ENCODE measurements at places on chromosomes 2 and 18.
A peak's percentile ranks its signal among the peaks of the same experiment; 100 is the strongest.

DNA sequence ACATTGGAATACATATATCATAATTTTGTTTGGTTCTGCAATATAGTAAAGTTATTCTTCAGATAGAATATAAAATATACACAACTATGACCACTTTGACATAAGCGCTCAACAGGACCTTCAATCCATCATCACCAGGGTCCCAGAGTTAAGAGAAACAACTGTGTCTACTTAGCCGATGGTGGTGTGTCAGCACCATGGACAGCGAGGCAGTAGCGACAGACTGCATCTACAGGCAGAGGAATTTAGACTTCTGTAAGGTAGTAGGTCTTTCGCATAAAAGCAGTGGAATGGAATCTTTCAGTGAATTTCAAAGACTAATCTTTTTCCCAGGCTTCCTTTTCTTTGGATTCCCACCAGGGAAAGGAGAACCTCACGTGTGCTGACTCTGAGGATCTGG lies 20.5 kb upstream of the LRPPRC start:
- no peak for DNase-seq

DNA sequence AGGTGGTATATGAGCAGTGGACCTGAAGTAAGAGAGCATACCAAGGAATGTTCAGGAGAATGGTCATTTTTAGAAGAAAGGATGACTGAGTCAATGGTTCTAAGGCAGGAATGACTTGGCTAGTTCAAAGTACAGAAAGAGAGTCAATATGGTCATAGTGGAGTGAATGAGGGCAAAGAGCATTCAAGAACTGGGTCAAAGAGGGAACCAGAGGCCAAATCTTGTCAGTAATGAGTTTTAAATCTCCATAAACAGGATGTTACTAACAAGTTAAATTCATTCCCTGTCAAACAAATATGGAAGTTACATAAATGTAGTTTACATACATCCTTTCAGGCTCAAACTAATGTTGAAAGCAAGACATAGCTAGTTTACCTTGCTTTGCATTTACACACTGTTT lies 16.1 kb downstream of the CALCRL start:
- no peak for DNase-seq

DNA sequence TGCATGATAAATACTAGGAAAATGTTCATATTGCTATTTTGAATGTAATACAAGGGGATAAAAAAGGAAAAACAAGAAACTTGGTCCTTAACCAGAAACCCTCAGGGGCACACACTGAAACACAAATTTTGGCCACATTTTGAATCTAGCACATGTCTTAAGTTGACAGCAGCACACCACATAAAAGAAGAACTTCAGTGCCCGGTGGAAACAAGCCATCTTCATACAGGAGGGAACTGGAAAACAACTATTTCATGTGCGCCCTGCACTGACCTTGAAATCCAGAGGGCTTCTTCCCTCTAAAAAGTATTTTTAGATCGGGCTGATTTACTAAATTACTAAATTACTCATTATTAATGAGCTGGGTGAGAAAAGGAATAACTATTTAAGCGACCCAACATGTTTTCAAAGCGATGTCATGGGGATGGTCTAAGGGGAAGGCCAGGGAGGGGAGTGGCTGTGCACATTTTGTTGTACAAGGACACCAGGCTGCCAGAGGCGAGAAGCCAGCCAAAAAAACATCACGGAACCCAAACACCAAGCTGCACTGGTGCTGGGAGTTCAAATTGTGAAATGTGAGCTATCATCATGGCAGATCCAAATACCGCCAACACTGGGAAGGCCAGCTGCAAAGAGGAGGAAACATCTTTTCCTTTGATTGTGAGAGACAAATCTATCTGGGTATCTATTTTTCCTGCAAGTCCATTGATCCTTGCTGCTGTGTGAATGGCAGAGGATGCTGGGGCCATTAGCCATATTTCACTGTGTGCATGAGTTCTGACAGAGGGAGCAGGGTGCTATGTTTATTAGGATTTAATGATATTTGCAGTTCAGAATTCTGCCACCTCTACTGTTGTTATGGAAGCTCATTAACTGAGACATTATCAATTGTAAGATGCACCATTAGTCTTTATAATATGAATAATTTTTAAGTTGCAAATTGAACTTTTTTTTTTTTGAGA lies 150.7 kb upstream of the LMAN1 start:
- DNase-seq: no peak

DNA sequence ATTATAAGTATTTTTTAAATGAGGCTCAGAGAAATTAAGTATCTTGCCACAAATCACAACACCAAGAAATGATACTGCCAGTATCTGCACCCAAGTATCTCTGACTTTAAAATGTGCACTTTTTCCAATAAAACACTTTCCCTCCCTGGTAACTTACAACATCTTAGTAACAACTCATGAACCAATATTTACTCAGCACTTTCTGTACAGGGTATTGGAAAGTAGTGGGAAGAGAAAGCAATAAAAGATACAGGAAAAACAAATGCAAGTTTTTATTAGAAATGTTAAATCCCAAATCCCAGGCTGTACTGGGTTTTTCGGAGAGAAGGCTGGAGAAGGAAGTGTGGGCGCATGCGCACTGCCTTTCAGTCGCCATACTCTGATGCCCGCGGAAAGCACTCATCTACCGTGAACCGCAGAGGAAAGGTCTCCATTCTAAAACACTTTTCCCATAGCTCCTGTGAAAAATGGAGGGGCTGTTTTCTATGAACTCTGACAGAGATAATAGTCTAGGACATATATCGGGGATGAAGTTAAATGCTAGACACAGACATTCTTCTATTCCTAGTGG lies 52.1 kb downstream of the L3MBTL4 start:
- no peak for DNase-seq

DNA sequence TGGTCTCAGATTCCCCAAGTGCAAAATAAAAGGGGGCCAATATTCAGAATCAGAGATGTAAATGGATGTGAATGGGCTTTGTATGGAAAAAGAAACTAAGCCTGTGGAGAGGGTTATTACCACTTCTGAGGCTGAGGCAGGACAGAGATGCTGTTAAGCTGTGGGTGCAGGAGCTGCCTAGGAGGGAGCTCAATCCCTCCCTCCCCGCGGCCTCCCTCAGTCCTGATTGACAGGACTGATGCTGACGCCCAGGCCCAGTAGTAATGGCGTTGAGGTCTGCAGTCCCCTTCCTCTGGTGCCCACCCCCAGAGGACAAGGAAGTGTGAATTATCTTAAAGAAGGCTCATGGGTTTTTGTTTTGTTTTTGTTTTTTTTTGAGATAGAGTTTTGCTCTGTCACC lies 40.4 kb downstream of the PSD4 start:
- no peak for DNase-seq

DNA sequence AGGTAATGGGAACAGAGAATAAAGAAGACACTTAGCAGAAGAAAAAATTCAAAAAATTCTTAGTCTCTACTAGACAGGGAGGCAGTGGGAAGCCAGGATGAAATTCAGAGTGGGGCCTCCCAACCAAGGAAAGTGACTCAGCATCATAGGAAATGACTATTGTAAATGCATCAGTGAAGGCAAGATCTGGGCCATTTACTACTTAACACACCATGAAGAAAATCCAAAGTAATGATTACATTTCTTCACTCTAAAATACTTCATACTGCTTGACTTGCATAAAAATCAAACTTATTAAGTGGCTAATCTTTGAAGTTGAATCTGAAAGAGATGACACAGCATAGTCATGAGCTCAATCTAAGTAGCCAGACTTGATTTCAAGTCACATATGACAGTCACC lies 405.8 kb upstream of the SLC39A10 start:
- no peak for DNase-seq

DNA sequence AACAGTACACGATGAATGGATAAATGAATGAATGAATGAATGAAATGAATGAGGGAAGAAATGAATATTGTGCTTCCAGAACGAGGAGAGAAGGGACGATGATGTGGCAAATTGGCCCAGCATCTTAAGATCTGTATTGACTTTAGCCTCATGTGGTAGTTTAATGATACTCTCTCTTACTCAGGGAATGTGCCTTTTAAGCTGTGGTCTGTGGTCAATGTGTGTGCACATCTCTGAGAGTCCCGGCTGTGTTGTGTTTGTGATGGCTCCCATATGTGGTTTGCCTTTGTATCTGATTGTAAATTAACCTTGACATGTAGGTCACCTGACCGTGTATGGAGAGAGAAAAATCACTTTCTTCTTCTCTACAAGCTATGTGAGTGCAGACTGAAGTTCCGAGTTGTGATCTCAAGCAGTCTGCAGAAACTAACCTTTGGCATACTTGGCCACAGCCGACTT lies 91.2 kb downstream of the NEDD4L start:
- DNase-seq: peak; percentile 55

DNA sequence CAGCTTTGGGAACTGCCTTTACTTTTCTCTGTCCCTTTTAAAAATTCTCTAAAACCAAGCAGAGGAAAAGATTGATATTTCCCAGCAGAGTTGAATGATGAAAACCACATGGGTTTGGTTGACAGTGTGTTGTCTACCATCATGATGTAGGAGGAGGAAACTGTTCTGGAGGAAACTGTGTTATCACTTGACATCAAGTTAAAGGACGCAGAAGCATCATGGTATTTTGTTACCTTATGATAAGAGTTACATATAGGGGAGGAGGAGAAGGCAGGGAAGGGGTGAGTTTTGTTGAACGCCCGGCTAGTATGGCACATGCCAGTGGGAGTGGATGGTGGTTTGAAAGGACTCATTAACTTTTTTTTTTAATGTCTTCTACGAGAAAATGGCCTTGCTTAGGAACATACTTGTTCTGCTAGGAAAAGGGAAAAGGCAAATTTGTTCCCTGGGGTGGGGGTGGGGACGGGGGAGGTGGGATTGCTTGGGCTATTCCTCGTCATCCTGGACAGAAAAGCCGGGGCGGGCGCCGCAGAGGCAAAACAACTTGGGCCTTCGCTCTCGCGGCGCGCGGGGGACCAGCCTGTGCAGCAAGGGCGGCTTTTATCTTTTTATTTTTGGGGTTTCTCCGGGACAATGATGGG lies 766 bp downstream of the TMEM17 start:
- DNase-seq: no peak

DNA sequence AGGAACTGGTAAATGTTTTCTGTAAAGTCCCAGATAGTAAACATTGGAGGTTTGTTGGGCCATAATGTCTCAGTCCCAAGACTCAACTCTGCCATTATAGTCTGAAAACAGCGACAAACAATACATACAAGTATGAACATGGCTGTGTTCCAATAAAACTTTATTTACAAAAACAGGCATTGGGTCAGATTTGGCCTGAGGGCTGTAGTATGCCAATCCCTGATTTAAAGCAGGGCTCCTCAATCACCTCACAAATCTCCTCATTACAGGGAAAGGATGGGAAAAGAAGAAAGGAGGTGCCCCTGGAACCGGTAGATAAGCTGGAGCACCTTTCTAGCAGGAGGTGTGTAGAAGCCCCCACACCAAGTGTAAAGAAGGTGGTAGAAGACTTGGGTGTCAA lies 48.9 kb upstream of the UPP2 start:
- no peak for DNase-seq

Measured in brain pericyte (primary cell).